Epithelial cell of proximal tubule (primary cell): ENCODE measurements at places on chromosomes 16 and 17.

GRCh38 chr16:67882374-67883145 is 2.1 kb upstream of the NRN1L start:
- DNase-seq: no peak

DNA sequence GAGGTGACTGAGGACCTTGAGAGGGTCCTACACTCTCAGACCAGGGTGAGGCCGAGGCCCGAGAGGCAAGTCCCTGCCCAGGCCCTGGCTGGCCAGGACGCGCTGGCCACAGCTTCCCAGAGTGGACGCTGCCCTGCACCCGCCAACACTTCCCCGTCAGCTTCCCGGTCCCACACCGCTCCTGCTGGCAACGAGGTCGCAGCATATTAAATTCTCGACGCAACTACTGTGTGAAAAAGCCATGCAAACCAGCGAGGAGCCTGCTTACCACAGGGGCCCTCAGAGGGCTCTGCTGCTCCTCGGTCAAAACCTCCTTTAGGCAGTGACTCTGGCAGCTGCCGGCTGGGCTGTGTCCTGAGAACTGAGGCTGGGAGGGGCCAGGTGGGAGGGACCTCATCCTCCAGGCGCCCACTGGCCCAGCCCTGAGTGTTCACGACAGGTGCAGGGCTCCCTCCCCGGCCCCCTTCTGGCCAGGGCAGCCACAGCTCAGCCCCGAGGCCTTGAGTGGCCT is 2.1 kb upstream of the TEX19 start:
- no peak for DNase-seq

GRCh38 chr17:5047446-5047845 is 12.2 kb upstream of the SLC52A1 start:
- DNase-seq: no peak

GRCh38 chr17:38667099-38667786 is 7.5 kb downstream of the EPOP start:
- DNase-seq: peak; percentile 30

DNA sequence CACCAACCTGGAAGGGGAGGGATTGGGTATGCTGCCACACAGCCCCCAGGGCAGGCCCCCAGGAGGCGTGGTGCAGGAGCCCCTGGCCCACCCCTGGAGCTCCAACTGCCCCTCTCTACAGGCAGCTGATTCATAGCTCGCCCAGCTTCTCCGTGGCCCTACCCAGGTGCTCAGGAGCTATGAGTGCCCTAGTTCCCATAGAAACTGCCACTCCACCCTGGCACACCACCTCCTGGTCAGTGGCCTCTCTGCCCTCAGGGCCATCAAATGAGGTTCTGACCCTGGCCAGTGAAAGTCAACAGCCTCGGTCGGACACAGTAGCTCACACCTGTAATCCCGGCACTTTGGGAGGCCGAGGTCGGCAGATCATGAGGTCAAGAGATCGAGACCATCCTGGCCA is 18.0 kb downstream of the CNGB1 start:
- no peak for DNase-seq
